ENCODE measurements at places on chromosomes 11 and 22.

GRCh38 chr11:15177491-15177890 is 62.8 kb downstream of the INSC start:
- no peak for DNase-seq

DNA sequence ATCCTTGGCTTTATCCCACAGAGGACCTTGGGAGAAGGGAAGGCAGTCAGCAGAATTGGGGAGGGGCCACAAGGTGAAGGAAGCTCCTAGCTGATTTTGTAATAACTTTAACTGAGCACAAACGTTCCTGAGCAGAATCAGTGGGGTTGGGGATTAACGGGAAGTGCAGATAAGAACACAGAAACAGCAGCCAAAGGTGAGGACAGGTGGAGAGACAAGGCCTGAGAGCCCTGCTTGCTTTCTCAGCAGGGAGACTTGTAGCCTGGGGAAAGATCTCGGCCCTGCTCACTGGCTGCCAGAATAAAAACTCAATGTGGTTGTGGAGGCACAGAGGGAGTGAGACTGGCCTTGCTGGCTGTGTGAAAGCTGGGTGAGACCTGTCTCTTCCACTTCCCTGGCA is 265.2 kb upstream of the FAT3 start:
- DNase-seq, result no peak

- DNase-seq, result no peak
Observed at GRCh38 chr11:44367452-44367851, 57.5 kb upstream of the ALX4 start.

GRCh38 chr22:22849640-22850610 is 37.7 kb upstream of the IGLL5 start:
- DNase-seq, result no peak

- DNase-seq, result no peak
Observed at GRCh38 chr11:65524014-65524740, 706 bp upstream of the SCYL1 start.

DNA sequence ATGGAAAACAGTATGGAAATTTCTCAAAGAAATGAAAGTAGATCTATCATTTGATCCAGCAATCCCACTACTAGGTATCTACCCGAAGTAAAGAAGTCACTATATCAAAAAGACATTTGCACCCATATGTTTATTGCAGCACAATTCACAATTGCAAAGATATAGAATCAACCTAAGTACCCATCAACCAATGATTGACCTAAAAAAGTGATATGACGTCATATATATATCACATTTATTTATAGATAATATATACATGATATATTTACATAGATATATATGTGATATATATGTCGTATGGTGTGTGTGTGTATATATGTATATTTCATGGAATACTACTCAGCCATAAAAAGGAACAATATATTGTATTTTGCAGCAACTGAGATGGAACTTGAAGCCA is 188.3 kb upstream of the ARHGAP42 start:
- no peak for DNase-seq

GRCh38 chr22:39746600-39747262 is 146.8 kb downstream of the ENTHD1 start:
- DNase-seq, result no peak

GRCh38 chr11:111540937-111541253 is 375 bp downstream of the LAYN start:
- no peak for DNase-seq

DNA sequence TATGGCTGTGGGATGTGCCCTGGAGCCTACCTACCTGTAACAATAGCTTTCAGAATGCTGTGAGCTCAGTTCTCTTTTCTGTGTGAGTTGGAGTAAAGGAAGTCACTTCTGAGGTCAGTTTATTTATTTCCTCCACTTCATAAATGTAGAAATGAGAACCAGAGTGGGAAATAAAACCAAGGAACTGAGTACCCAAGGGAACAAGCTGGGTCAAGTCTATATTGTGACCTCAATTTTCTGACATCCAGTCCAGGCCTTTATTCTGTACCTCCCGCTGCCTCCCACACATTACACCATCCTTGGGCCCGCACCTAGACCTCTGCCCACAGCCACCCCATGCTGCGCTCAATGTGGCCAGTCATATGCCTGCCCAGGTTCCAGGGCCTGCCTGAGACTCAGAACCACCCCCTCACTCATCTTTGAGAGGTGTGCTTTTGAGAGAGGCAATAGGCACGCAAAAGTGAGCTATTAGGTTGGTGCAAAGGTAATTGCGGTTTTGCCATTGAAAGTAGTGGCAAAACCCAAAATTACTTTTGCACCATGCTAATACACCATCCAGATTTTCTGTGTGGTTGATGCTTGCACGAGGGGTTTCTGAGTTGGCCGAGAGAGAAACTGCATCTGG is 9.8 kb downstream of the MS4A6E start:
- DNase-seq, result no peak

- DNase-seq, result no peak
Observed at GRCh38 chr22:20840646-20841371, 17.8 kb downstream of the PI4KA start.
